Nephron progenitor cell (in vitro differentiated cells): ENCODE measurements at places on chromosomes 4 and X.

GRCh38 chr4:76687746-76688448, 210.0 kb downstream of the SOWAHB start:
- peaks cover 12% of the 10 kb centered on the region for H3K36me3 ChIP-seq
- H3K27me3 ChIP-seq, result no peaks in the 10 kb centered on the region

GRCh38 chr4:88524171-88524570, 595 bp upstream of the PYURF start:
- H3K4me1 ChIP-seq, result peaks cover 42% of the 10 kb centered on the region
- H3K4me3 ChIP-seq, result peak overlapping the region; percentile 98
- peaks cover 4% of the 10 kb centered on the region for H3K27me3 ChIP-seq
- H3K36me3 ChIP-seq, result peaks cover 17% of the 10 kb centered on the region
- H3K27ac ChIP-seq, result peak overlapping the region; percentile 54

GRCh38 chrX:123188081-123188480, 4.0 kb downstream of the GRIA3 start:
- no peaks in the 10 kb centered on the region for H3K27me3 ChIP-seq
- H3K27ac ChIP-seq, result no peak overlapping the region
- H3K4me1 ChIP-seq, result peaks cover 65% of the 10 kb centered on the region
- DNase-seq, result no peak
- no peak overlapping the region for H3K4me3 ChIP-seq

DNA sequence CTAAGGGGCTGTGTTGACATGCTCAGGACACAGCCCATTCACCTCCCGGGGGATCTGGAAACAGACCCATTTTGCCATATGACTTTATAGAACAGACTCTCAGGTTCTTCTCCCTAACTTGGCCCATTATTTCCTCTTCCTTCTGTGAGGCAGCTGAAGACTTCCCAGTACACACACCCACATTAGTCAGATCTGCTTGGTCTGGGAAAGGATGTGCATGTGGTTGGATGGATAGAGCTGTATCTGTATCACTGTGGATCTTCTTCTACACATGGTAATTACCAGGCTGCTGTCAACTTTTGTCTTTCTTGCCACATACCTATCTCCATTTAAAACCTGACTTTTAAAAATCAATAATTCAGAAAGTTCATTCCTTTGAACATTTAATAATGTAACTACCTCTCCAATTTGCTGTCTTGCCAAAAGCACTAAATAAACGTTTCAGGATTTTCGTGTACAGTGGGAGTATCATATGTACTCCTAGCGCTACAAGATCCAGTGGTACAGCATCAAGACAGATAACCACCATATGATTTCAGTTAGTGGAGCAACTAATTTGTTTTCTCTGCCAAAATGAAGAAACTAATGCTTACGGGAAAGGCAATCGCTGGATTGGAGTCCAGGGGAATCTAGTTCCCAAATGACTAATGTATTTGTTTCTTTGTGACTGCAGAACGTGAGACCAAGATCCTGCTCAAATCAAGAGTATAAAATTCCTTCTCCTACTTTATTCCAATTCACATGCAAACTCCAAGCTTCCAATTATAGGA, 134.1 kb upstream of the MAP3K15 start:
- no peak overlapping the region for H3K4me3 ChIP-seq
- H3K27ac ChIP-seq, result no peak overlapping the region
- H3K27me3 ChIP-seq, result peaks cover 2% of the 10 kb centered on the region

DNA sequence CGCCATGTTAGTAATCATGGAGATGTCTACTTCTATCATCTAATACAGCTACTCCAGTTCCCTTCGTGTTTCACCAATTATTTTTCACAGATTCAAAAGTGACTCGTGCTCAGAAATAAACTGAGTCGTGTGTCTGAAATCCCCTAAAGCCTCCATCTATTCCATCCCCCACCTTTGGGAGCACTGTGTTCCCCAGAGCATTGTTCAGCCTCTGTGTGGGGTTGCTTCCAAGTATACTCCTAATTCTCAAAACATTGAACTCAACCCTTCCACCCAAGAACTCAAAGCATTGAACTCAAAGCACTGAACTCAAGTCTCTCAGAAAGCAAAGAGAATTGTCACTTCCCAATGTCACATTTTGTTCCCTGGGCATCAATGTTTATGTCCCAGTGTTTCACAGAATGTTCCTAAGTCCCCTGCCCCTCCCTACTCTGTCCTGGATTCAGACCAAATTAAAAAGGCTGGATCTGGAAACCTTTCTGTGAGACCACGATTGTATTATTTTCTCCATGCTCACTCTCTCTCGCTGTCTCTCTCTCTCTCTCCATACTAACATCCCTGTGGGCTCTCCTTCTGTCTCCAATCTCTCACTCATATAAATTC, 138.5 kb upstream of the QRFPR start:
- no peaks in the 10 kb centered on the region for H3K4me1 ChIP-seq
- no peaks in the 10 kb centered on the region for H3K36me3 ChIP-seq
- H3K27ac ChIP-seq, result no peak overlapping the region
- DNase-seq, result no peak
- no peaks in the 10 kb centered on the region for H3K27me3 ChIP-seq

DNA sequence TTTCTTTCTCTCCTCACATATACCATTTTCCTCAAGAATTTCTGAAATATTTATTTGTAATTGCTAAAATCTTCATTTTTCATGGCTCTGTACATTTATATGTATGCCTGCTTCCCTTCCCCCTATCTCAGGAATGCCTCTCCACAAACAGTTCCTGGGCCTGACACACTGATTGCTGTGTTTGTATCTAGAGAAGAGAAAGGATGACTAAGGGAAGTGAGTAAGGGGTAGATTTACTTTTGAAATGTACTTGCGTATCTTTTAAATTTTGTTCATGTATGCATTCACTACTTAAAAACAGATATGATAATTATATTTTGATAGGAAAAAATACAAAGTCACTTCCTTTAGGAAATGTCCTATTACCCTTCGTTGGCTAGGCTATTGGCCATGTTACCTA, 790.8 kb downstream of the PCDH18 start:
- no peak overlapping the region for H3K27ac ChIP-seq
- H3K4me3 ChIP-seq, result no peak overlapping the region
- no peaks in the 10 kb centered on the region for H3K27me3 ChIP-seq
- no peaks in the 10 kb centered on the region for H3K36me3 ChIP-seq

DNA sequence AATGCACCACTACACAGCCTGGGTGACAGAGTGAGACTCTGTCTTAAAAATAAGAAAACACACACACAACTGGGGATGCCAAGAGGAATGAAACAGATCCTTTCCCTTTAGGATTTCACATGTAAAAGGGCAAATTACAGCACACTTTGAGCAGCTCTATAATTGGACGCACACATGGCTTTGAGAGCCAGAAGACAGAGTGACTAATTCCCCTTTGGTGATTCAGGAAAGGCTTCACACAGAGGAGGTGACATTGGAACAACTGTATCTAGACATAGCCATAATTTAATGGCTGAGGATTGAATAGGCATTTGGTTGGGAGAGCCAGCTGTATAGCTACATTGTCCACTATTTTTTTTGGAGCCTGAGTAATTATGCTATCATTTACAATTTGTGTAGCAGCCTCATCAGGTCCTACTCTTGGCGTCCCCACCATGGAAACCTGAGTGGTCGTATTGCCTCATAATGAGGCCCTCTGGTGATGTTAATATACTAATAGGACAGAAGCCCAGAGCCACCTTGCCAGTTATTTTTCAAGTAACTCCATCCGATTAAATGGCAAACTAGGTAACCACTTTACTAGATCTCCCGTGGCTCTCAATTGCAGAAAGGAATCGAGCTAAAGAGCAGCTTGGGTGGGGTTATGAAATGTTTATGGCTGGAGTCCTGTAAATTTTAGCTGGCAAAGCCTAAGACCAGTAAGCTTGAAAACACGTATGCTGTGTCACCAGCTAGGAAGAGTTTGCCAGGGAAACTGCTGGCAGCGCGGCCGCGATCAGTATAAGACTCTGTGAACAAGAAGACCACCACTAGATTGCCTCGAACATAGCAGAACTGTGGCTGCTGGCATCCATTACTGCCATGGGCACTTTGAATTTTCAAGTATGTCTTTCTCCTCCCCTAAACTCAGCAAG, 8.5 kb upstream of the PPEF1 start:
- no peaks in the 10 kb centered on the region for H3K36me3 ChIP-seq
- H3K27ac ChIP-seq, result no peak overlapping the region
- no peak for DNase-seq
- peaks cover 22% of the 10 kb centered on the region for H3K4me1 ChIP-seq
- peaks cover 3% of the 10 kb centered on the region for H3K27me3 ChIP-seq

GRCh38 chr4:99144587-99144986, 490 bp upstream of the ADH4 start:
- H3K27me3 ChIP-seq, result no peaks in the 10 kb centered on the region
- no peak for DNase-seq
- H3K36me3 ChIP-seq, result no peaks in the 10 kb centered on the region
- no peak overlapping the region for H3K27ac ChIP-seq
- H3K4me1 ChIP-seq, result no peaks in the 10 kb centered on the region

DNA sequence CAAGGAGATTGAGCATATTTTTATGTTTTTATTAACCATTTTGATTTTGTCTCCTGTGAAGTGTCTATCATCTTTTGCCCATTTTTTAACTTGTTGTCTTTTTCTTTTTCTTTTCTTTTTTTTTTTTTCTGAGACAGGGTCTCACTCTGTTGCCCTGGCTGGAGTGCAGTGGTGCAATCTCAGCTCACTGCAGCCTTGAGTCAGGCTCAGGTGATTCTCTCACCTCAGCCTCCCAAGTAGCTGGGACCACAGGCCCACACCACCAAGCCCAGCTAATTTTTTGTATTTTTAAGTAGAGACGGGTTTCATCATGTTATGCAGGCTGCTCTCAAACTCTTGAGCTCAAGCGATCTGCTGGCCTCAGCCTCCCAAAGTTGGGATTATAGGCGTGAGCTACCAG, 4.6 kb upstream of the ADD1 start:
- peaks cover 20% of the 10 kb centered on the region for H3K36me3 ChIP-seq
- no peaks in the 10 kb centered on the region for H3K27me3 ChIP-seq
- DNase-seq, result no peak
- H3K4me3 ChIP-seq, result no peak overlapping the region

GRCh38 chr4:12897954-12898353, 586.2 kb downstream of the RAB28 start:
- no peak for DNase-seq
- H3K27me3 ChIP-seq, result peaks cover 8% of the 10 kb centered on the region
- H3K36me3 ChIP-seq, result no peaks in the 10 kb centered on the region
- H3K27ac ChIP-seq, result no peak overlapping the region

DNA sequence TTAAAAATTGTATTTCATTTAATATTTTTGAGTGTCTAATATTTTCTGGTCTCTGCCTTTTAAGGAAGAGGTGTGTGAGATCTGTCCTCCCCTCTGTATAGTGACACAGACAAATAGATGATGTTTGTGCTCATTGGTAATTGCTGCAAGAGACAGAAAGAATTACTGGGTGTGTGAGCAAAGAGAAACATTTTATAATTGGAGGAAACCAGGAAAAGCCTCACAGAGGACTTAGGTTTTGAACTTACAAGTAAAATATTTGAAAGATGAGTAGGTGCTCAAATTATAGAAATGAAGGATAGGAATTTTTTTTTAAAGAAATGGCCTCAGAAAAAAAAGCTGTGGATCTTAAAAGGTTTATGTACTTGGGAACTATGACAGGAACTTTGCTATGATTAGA, 149.8 kb downstream of the SPCS3 start:
- H3K36me3 ChIP-seq, result no peaks in the 10 kb centered on the region
- no peak overlapping the region for H3K27ac ChIP-seq
- no peaks in the 10 kb centered on the region for H3K4me1 ChIP-seq
- no peak overlapping the region for H3K4me3 ChIP-seq

DNA sequence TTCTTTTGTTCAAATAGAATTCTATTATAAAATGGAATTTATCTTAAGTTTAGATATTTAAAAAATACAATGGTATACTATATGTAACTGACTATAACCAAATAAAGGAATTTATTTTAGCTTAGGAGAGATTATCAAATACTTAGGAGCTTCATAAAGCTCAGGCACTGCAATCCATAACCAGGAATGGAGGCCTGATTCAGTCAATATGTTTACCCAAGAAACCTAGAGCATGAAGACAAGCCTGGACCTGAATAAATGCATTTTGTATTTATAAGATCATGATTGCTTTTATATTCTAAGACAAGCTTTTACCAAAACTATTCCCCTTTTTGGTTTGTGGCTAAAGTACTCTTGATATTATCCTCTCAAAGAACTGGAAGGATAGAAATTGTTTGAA, 742.6 kb downstream of the FAT4 start:
- H3K4me3 ChIP-seq, result no peak overlapping the region
- DNase-seq, result no peak
- no peaks in the 10 kb centered on the region for H3K4me1 ChIP-seq
- H3K36me3 ChIP-seq, result no peaks in the 10 kb centered on the region
- no peaks in the 10 kb centered on the region for H3K27me3 ChIP-seq
- no peak overlapping the region for H3K27ac ChIP-seq

GRCh38 chr4:23374259-23374658, 515.6 kb downstream of the PPARGC1A start:
- no peak overlapping the region for H3K4me3 ChIP-seq
- H3K4me1 ChIP-seq, result peaks cover 30% of the 10 kb centered on the region
- H3K27ac ChIP-seq, result no peak overlapping the region
- no peak for DNase-seq
